ENCODE measurements at places on chromosomes 1 and 21. TPM values are rescaled to one million over a fixed set of nuclear protein-coding genes. Genes with fewer than 3 reads are reported as not detected.

KCNE1 gene
- total RNA-seq, result 0.40 TPM

NBPF4 gene
- total RNA-seq, result not detected

NEXN gene
- total RNA-seq, result 541 TPM

OR2L8 gene
- not detected for total RNA-seq
